ENCODE measurements at places on chromosomes 4 and X.

DNA sequence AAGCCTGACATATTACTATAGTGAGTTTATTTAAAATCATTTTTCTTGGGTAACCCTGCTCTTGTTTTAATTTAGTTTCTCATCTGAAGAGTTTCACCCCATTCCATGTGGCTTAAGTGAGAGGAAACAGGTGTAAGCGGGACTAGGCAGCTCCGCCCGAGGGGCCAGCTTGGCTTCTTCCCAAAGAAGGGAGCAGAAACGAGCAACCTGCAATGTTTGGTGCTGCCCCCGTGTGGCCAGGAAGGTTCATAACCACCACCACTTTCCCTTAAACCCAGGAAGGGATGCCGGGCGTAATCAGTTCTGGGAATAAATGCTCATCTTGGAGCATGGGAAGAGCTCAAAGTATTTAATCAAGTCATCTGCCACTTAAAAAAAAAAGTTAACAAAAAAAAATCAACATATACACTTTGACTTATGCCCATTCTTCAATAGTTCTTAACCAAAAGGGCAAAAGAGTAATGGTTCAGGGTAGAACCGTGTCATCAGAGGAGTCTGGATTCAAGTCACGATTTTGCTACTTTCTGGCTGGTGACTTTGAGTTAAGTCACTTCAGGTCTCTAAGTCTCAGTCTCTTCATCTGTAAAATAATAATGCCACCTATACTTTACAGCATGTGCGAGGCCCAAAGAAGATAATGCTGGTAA is 147.9 kb downstream of the NSUN7 start:
- DNase-seq, result peak; percentile 73

DNA sequence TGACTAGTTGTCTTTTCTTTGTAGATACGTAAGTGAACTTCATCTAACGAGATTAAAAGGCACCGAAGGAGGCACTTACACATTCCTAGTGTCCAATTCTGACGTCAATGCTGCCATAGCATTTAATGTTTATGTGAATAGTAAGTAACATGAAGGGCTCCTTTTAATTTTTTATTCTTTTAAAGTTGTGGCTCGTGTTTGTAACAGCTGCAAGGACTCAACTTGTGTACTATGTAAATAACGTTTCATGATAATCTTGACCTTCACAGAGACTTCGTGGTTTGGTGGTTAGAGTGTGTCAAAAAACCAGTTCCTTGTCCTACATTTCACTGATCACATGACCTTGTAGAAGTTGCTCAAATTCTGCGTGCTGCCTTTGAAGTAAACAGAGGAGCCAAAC is 51.6 kb downstream of the KIT start:
- no peak for DNase-seq

GRCh38 chrX:12159799-12160198 is 21.5 kb downstream of the FRMPD4 start:
- DNase-seq, result no peak

GRCh38 chr4:83305187-83305586 is 20.6 kb upstream of the COQ2 start:
- DNase-seq, result no peak

DNA sequence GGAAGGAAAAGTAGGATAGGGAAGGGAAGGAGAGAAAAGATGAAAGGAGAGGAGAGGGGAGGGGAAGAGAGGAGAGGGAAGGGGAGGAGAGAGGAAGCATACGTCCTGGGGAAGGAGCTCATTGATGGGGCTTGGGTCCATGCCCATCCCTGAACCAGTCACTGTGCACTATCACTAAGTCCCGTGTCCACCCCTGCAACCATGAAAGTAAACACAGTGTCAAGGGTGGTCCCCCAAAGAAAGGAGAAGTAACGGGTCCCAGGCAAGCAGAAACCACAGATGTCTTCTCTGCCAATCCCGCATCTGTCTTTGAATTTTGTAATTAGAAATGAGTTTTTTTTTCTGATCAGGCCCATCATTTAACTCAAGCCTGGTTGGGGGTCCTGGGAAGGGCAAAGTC is 55.2 kb downstream of the LGI2 start:
- DNase-seq, result no peak

DNA sequence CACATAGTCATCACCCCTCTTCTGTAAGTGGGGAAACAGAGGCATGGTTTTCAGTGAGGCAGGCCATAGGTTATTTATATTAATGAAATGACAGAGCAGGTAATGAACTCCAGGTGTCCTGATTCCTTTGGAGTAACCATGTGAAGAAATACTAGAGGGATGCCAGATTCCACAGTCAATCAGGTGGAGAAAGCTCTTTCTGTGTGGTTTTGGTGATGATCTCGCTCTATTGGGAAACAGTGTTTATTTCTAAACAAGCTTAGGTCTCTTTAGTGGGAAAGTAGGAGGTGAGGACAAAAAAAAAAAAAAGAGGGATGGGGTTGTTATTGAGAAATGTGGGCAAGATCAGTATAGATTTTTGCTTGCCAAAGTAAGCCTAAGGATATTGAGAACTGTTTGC is 12.2 kb downstream of the DOCK11 start:
- DNase-seq, result no peak

- DNase-seq, result no peak
These were observed 56.8 kb downstream of the ARHGAP24 start for GRCh38 chr4:85531560-85532341.

GRCh38 chrX:14915596-14915995 is 42.4 kb downstream of the MOSPD2 start:
- DNase-seq, result no peak

DNA sequence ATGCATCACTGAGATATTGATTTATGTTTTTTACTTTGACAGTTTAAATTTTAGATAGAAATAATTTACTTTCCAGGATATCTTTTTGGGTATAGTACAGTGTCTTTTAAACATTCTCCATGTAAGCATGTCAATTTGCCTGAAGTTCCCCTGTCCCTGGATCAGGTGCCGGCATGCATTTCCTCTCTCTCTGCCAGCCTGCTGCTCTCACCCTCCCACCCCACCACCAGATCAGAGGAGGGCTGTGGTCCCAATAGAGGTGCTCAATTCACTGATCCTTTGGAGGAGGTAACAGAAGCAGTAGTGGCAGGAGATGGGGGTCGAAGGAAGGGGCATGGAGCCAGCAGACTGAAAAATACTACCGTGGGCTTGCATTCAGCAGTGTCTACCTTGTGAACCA is 28.3 kb upstream of the DSPP start:
- DNase-seq, result no peak

DNA sequence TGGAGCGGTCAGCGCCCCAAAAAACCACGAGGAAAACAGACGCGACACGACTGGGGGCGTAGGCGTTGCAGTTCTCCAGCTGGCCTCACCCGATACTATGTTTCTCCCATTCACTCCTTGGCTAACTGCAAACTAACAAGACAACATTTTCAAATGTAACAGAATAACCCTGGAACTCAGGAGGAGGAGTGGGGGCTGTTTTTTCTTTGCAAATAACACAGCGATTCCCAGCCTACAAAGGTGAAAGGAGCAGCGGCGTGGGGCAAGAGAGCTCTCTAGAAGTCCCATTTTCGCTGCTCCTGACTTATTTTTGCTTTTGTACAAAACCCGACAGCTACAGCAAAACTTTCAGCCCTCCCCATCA is 1.6 kb downstream of the SOX3 start:
- DNase-seq, result no peak

DNA sequence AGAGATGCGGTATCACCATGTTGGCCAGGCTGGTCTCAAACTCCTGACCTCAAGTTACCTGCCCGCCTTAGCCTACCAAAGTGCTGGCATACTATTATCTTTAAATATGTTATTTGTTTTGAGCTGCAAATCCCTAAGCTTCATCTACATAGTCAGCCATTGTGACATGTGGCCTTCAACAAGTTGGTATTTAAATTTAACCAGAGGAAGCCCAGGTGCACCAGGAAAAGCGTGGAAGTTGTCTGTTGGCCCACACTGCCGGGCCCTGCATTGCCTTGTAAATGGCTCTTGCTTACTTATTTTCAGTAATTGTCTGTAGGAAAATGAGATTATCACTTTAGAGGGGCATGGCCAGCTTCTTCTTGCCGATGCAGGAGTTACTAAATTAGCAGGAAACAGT is 6.0 kb downstream of the WWC2 start:
- no peak for DNase-seq

GRCh38 chr4:22987870-22988269 is 295.1 kb downstream of the GBA3 start:
- DNase-seq, result no peak

DNA sequence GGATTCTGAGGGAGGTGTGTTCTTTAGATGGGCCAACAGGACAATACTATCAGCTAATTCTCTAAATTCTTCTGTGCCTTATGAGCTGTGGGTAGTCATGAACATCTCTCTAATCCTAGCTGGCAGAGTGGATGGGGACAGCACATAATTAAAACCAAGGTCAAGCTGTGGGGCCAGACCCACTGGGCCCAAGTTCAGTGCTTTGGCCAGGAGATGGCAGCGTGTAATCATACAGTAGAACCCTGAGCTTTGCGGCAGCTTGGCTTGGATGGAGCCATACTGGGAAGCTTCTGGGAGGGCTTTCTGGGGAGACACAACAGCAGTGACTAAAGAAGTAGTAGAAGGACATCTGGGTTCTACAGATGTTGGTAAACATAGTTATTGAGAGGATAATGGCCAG is 140.3 kb upstream of the CXCL13 start:
- DNase-seq, result no peak

DNA sequence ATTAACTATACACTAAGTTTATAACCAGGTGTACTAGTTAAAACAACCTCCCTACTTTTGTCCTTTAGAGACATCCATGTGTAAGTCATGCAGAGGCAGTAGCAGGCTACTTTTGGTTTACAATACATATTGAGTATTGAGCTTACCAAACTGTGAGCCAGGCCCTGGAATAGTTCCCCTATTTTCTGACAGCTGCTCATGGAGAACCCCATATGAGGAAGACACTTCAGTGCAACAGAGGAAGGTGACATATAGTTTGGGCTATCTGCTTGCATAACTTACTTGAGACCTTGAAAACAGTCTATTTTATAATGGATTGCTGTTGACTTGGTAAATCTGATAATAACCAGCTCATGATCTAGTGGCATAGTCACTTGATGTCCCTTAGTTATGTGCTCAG is 190.5 kb downstream of the SH3BGRL start:
- DNase-seq, result no peak

Data from neural crest cell (in vitro differentiated cells).